ENCODE measurements at places on chromosomes 12 and 14.

GRCh38 chr12:120856980-120857379 is 47.2 kb downstream of the SPPL3 start:
- DNase-seq = no peak

DNA sequence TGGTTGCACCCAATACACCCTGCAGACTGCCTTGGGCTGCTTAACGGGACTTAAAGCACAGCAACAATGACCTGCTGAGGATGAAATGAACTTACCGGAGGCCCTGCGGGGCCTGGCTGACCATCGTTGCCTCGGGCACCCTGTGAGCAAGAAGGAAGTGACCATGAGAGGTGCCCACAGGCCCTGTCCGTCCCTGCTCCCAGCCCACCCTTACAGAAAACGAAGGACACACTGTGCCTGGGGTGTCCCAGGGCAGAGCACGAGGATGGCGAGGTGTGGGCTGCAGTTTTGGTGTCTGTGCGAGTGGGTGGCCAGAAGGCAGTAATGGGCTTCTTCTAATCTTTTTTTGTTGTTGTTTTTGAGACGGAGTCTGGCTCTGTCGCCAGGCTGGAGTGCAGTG is 14.6 kb downstream of the COL2A1 start:
- no peak for DNase-seq

DNA sequence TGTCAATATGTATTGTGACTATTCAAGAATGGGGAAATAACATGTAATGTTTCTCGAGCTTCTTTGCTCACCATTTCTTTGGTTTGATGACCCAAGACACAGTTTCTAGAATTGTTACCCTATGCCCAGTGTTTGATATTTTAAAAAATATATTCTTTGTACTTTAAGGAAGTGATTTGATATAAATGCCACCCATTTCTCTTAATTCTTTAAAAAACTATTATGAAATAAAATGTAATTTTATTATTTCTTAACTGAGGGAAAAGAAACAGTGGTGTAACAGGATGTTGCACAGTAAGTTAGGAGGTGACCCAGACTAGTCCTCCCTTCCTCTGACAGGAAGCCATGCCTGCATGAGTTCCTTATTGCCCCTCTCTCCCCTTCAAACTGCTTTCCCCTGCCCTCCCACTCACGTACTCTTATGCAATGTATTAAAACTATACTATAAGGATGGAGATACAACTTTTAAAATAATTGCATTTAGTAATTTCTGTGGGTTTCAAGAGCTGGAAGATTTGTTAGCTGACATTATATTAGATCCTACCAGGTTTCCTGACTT is 279.4 kb downstream of the TMTC2 start:
- DNase-seq = no peak

- no peak for DNase-seq
These were observed 41.0 kb downstream of the DMAC2L start for GRCh38 chr14:50353126-50353525.

DNA sequence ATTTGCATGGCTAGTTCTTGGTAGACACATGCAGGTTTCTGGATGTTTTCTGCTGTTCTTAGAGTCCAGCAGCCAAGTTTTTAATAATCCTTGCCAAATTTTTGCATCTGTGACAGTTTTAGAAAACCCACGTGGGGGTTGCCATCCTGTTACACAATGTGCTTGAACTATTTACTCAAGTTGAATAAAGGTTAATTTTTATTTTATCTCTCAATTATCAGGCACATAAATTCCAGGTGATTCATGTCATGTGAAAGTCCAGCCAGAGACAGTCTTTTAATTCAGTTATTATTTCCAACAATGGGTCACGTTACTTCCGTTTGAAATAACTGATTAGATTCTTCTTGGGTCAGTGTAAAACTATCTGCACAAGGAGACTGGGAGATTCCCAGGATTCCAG is 15.7 kb downstream of the MYRFL start:
- no peak for DNase-seq

GRCh38 chr12:111384596-111384995 is 15.7 kb upstream of the PHETA1 start:
- no peak for DNase-seq

DNA sequence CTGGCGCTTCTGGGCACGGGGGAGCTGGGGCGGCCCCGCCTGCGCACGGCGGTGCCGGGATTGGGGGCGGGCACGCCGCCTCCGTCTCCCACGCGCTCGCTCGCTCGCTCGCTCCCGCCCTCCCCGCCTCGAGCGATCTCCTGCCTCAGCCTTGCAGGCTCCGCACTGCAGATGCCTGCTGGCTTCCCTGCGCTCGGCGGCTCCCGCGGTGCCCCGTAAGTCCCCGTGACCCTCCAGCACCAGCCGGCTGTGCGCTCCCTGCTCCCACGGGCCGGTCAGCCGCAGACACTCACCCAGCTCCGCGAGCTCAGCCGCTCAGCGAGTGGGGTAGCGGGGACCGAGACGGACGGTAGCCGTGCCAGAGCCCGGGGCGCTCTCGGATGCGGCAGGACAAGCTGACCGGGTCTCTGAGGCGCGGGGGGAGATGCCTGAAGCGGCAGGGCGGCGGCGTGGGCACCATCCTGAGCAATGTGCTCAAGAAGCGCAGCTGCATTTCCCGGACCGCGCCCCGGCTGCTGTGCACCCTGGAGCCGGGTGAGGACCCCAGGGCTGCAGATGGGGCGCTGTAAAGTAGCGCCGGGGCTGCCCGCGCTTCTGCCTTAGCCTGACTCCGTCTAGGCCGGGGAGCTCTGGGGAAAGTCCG is at the start of gene TBC1D30:
Gene TBC1D30, plus strand, starts transcription at position 148 of the 643 bp plus-strand sequence. Its CDS starts 233 bp downstream, at position 381.
- DNase-seq = no peak

- DNase-seq = no peak
These were observed 2.5 kb downstream of the TMEM253 start for GRCh38 chr14:21103411-21103709.

- peak; percentile 32 for DNase-seq
These were observed 157.5 kb downstream of the TMTC3 start for GRCh38 chr12:88299567-88300101.

DNA sequence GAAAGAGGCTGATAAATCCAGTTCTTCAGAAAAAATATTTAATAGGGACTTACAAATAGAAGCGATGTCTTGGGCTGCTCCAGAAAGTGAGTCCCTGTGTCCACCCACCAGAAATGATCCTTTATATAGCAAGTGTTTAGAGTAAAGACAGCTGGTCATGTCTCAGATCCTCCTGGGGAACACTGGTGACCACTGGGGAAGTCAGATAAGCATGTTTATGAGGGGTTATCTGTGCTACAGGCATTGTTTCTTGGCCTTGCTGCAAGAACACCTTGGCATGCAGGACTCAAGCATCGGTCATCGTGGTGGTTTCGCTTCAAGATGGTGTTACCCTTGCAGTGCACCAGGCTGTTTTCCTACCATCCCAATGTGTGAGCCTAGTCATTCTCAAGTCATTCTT is 27.2 kb downstream of the CPM start:
- DNase-seq = no peak

DNA sequence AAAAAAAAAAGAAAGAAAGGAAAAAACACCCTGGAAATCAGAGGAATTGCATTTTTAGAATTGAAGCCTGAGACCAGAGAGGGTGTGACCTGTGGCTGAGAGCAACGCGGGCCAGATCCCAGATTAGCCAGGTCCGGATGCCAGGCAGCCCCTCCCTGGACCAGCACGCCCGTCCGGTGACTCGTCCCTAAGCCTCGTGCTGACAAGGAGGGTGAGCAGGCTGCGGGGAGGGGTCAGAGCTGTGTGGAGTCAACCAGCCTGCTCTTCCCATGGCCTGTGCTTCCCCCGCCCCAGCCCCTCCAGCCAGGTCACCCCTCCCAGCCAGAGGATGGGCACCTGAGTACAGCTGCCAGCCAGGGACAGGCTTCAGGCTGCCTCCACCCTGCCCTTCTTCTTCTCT is 4.2 kb upstream of the KLC1 start:
- DNase-seq = no peak

DNA sequence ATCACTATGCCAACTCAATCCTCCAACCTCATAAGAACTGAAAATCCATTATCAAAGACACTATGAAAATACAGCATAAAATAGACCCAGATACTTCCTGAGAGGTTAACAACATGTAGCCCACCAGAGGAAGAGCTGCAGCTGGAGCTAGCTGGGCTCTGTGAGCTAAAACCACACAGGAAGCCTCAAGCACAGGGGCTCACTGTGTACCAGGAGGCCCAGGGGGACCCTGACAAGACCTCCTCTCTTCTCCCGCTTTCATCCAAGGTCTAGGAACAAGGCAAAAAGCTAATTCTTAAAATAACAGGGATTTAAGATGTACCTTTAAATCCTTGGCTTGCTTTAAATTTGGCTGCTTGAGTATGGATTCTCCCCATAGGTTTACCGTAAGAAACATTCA is 53.6 kb downstream of the EIF2S3B start:
- no peak for DNase-seq

DNA sequence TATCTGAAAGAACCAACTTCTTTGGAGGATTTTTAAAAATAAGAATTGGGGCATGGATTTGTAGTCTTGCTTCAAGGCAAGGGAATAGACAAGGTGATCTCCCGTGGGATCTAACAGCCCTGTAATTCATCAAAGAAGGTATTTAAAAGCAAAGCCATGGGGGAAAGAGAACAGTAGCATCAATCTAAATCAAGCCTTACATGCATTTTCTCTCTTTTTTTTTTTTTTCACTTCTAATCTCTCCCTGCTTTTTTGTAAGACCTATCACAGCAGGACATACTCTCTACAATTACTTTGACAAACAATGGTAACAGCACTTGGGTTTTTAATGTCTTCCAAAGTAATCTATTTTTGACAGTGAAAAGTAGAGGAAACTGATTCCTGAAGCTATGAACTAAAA is 367.9 kb downstream of the PAWR start:
- DNase-seq = no peak

DNA sequence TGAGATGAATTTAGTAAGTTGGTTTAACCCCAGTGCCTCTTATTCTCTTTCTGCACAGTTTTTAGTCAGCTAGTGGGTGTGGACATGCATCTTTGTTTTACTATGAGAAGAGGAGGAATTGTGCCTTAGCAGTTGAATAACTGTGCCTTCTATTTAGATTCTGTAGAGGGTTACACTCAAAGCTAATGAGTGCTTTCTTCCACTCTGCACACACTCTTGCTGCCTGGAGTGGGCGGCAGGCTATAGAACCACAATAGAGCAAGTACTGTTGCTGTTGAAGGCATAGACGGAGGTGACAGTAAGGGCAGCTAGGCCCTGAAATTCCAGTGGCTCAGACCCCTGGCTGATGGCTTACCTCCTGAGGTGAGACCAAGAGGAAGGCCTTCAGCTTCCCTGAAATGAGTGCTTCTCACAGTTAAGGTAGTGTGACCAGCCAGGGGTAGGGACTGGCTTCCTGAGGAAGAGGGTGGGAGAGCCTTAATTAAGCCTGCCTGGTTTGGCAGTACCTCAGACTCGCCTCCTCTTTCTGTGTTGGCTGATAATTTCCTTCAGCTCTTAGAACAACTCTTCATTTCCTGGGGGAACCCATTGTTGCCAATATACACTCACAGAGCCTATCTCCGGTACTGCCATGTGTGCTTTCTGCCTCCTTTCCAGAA is 24.7 kb downstream of the SUSD6 start:
- DNase-seq = no peak

- DNase-seq = no peak
These were observed 64.9 kb upstream of the DICER1 start for GRCh38 chr14:95222151-95222631.
